ENCODE measurements at places on chromosomes 13 and 19. TPM values are rescaled to one million over a fixed set of nuclear protein-coding genes. Genes with fewer than 3 reads are reported as not detected.
A peak's percentile ranks its signal among the peaks of the same experiment; 100 is the strongest.

Gene LHB
- total RNA-seq, result not detected

GRCh38 chr19:1513499-1514294 is 878 bp upstream of the ADAMTSL5 start:
- peaks cover 42% of the 10 kb centered on the region for H3K27me3 ChIP-seq
- no peak overlapping the region for H3K27ac ChIP-seq
- H3K4me1 ChIP-seq, result peaks cover 7% of the 10 kb centered on the region
- peak overlapping the region; percentile 35 for H3K4me3 ChIP-seq

GRCh38 chr19:36526581-36526980 is 1.5 kb downstream of the ZNF260 start:
- peak overlapping the region; percentile 100 for H3K4me3 ChIP-seq
- no peak overlapping the region for H3K27ac ChIP-seq
- H3K36me3 ChIP-seq, result peaks cover 50% of the 10 kb centered on the region
- no peak for DNase-seq
- no peaks in the 10 kb centered on the region for H3K27me3 ChIP-seq

GRCh38 chr13:106906426-106906996 is 338.6 kb upstream of the ARGLU1 start:
- no peak overlapping the region for H3K4me3 ChIP-seq
- H3K27ac ChIP-seq, result no peak overlapping the region
- no peaks in the 10 kb centered on the region for H3K4me1 ChIP-seq
- H3K27me3 ChIP-seq, result no peaks in the 10 kb centered on the region
- no peaks in the 10 kb centered on the region for H3K36me3 ChIP-seq

DNA sequence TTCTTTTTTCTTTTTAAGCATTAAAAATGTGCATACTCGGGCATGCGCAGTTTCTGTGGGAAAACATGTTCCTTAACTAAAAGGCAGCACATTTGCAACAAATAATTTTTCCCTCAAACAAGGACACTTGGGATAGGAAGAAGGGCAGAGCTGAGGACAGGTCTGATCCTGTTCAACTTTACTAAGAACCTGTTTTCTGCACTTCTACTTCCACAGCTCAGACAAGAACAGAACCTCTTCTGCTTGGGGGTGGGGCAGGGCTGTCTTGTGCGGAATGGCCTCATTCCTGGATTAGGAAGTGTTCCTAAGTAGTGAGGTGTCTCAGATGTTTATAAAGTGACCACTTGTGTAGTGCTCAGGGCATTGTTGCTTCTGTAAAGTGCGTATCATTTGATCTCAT is 18.3 kb downstream of the SAFB start:
- no peak overlapping the region for H3K27ac ChIP-seq
- H3K36me3 ChIP-seq, result peaks cover 71% of the 10 kb centered on the region
- H3K27me3 ChIP-seq, result no peaks in the 10 kb centered on the region
- no peak for DNase-seq
- H3K4me3 ChIP-seq, result no peak overlapping the region
